ENCODE measurements at places on chromosomes 5 and 9.

DNA sequence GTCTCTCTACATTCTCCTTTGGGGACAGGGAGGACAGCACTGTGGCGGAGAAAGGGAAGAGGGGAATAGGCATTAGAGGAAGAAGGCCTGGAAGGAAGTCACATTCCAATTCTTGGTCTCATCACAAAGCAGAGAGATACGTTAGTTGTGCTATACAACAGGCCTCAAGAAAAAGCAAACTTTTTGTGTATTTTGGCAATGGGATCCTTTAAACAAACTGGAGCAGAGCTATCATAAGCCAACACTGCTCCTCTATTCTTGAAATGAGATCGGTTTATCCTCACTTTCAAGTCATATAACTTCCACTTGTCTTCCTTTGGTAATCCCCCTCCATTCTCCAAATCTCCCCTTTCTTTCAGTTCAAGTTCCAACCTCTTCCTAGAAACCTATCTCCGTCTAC is 6.5 kb downstream of the DENND1A start:
- no peak for DNase-seq

- DNase-seq = no peak
Measured at GRCh38 chr5:81435023-81435422, 41.1 kb upstream of the ACOT12 start.

GRCh38 chr9:78326564-78326963 is 29.6 kb downstream of the PSAT1 start:
- DNase-seq = no peak

DNA sequence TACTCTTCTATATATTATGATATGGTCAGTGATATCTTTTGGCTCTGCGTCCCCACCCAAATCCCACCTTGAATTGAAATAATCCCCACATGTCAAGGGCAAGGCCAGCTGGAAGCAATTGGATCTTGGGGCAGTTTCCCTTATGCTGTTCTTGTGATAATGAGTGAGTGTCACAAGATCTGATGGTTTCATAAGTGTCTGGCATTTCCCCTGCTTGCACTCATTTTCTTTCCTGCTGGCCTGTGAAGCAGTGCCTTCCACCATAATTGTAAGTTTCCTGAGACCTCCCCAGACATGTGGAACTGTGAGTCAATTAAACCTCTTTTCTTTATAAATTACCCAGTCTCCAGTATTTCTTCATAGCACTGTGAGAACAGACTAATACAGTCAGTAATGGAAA is 45.0 kb upstream of the TNC start:
- no peak for DNase-seq

DNA sequence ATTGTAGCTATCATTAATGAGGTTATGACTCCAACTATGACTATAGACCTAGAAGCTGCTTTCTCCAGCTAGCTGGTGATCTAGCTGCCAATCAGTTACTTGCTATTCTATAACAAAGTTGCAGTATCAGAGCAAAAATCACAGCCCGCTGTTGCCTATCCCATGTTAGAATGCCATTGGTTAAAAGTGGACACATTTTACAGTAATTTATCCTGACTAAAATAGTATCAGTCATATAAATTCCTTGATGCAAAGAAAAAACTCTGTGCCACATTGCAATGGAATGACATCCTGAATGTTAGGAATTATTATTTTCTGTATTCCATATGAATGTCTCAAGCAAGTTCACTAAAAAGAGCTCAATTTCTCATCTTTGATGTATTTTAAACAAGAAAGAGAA is 626.5 kb downstream of the PDE4D start:
- DNase-seq = no peak

GRCh38 chr5:147874910-147875367 is 3.6 kb upstream of the SCGB3A2 start:
- DNase-seq = no peak

- no peak for DNase-seq
Measured at GRCh38 chr5:135821802-135822201, 12.7 kb upstream of the SLC25A48 start.

GRCh38 chr9:109121232-109121796 is 1.6 kb upstream of the TMEM245 start:
- no peak for DNase-seq

- DNase-seq = no peak
Measured at GRCh38 chr5:83485842-83486241, 14.3 kb downstream of the VCAN start.

DNA sequence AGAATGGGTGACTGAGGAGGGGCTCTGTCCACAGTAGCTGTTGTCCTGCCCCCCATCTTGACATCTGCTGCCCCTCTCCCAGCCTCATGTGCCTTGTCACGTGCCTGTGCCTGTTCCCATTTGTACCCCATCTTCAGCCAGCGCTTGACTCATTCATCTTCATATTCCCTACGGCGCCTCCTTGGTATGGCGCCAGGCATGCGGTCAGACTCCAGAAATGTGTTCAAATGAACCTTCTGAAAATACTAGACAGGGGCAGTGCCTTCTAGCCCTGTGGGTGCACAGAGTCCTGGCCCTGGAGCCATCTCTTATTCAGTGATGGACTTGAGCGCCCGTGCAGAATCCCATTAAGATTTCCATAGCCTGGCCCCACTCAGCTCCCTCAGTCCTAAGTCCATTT is 46.2 kb downstream of the CFAP77 start:
- DNase-seq = no peak
